ENCODE measurements at places on chromosomes 1 and 21.
A peak's percentile ranks its signal among the peaks of the same experiment; 100 is the strongest.

GRCh38 chr21:45169001-45169400 is 94.6 kb downstream of the ADARB1 start:
- DNase-seq: no peak

GRCh38 chr1:196910215-196910614 is 22.4 kb downstream of the CFHR4 start:
- DNase-seq: peak; percentile 14

GRCh38 chr1:23585321-23586022 is 26.2 kb upstream of the ID3 start:
- peak; percentile 94 for DNase-seq

DNA sequence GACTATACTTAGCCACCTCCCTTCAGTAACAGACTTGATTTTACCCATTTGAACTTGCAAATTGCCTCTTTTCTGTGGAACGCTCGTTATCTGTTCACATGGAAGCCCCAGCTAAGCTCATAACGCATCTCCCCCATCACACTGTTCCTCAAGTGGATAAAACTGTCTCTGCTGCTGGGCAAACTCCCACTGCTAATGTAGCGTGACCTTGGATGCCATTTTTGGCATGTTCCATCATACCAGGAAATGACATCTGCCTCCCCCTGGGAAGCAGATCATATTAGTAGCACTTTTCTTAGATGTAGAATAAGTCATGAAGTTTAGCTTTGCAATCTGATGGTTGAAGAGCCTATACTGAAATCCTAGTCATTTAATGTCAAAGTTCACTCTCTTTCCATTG is 528.7 kb upstream of the PLXNA2 start:
- DNase-seq: no peak

DNA sequence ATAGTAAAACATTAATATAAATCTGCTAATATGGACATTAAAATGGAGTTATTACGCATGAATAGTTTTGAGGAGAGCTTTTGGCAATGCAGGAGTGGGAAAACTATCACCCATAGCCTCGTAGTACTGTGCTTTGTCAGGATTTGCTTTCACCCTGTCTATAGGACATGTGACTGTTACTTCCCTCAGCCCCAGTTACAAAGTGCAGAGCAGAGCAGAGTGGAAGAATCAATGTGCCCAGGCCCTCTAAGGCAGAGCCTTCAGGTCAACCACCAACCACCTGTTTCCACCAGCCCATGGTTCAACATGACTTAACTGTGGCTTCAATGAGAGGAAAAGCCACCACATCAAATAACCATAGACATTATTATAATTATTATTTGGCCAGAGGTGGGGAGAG is 68.9 kb upstream of the C8B start:
- no peak for DNase-seq

DNA sequence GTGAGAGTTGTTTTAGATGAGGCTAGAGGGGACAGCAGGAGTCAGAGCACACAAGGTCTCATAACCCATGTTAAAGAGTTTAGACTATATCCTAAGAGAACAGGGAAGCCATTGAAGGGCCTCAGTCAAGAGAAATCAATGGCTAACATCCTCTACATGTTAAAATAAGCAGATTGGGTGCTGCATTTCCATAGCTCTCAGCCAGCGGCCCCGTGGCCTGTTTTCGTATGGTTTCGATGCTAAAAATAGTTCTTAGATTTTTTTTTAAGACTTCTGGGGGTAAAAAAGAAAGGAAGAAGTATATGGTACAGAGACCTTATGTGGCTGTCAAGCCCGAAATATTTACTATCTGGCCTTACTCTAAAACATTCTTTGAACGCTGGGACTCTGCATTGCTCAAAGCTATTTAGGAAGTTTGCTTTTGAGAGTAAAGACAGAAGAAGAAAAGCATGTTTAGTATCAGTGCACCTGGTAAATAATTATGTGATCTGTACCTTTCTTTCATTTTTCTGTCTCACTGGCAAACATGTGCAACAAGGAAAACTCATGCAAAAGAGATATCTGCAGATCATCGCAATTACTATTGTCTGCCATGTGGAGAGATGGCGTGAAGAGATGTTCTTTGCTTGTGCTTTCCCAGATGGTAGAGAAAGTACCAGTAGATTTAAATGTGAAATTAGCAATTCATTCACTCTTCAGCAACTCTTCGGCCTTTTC is 8.4 kb downstream of the PDIK1L start:
- no peak for DNase-seq

DNA sequence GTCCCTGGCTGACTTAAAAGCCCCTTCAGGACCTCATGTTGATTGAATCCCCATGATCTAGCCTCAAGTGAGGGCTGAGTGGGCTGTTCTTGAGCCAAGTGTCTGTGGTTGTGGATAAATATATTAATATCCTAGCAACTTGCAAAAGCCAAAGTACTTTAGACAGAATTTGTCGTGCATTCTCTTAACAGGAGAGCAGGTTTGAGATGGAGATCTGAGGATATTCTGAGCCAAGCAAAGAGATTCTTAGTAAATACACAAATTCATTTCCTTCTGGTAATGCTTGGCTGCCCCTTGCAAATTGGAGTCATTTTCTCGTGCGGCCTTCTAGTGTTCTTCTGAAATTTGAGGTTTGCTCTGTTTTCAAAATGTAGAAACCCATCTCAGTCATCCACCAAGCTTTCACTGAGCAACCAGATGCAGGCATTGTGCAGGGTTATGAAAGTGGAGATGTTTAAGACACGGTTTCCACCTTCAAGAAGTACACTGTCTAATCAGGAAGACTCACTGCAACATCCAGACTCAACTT is 242.1 kb upstream of the JUN start:
- no peak for DNase-seq

GRCh38 chr1:87956072-87956471 is 627.4 kb downstream of the LMO4 start:
- peak; percentile 93 for DNase-seq

- peak; percentile 33 for DNase-seq
Observed at GRCh38 chr1:10514490-10515235, 39.9 kb downstream of the PEX14 start.

GRCh38 chr1:71223641-71224340 is 143.0 kb upstream of the ZRANB2 start:
- no peak for DNase-seq

Measured in brain microvascular endothelial cell (primary cell).